Uterine smooth muscle cell (primary cell): ENCODE measurements at places on chromosomes 7 and 10. TPM values are rescaled to one million over a fixed set of nuclear protein-coding genes. Genes with fewer than 3 reads are reported as not detected.

The TRIM74 gene
- not detected in 2 replicates for total RNA-seq

The POM121C gene
- total RNA-seq, result 11.6 and 13.1 TPM in 2 replicates

The CALML3 gene
- not detected in 2 replicates for total RNA-seq

The RGR gene
- total RNA-seq, result not detected in 2 replicates

The AGR2 gene
- under 0.01 TPM in 1 of 2 replicates, not detected in the other for total RNA-seq

The FZD8 gene
- total RNA-seq, result 20.2 and 39.5 TPM in 2 replicates

The DNAJB9 gene
- 40.3 and 168 TPM in 2 replicates for total RNA-seq

The MYPN gene
- 0.25 and 0.55 TPM in 2 replicates for total RNA-seq

The CDNF gene
- 1.1 and 1.3 TPM in 2 replicates for total RNA-seq

The GALNT17 gene
- total RNA-seq, result under 0.01 TPM in 1 of 2 replicates, not detected in the other

The GNAI1 gene
- total RNA-seq, result 51.7 and 56.4 TPM in 2 replicates

The HYAL4 gene
- not detected in 2 replicates for total RNA-seq
